ENCODE measurements at places on chromosomes 1 and 21.

DNA sequence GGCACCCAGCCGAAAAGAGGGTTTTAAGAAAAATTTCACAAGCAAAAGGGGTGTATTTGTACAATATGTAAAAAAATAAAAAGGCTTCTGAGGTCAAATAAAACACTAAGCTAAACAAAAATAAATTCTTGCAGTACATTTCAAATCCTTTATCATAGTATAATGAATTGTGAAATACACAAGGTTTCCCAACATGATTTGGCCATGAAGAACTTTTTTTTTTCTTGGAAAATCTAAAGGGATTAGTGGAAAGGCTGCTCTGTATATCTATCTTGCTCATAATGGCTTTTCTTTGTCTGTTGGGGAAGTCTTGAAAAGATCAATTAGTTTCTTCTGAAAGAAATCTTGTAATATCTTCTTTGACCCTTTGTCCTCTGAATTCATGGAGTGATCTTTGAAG, 593.4 kb downstream of the PLPP3 start:
- no peak for DNase-seq

- DNase-seq: no peak
Observed at GRCh38 chr1:41319106-41319755, 42.0 kb upstream of the FOXO6 start.

DNA sequence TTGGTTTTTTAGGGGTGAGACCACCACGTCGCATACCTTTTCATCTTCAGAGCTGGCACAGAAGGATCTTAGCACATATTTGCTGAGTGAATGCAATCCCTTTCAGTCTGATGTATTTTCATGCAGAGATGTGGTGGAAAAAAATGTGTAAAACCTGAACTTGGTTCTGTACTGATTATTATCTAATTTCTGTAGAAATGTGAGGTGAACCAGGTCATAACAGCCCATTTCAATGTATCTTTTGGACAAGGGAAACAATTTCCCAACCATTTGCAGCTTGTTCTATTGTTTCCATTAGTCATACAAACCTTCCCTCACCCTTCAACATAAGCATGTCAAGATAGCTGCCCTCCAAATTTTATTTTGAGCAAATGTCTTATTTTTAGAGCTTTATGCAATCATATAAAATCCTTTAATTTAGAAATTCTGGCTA, 46.8 kb upstream of the RUNX1 start:
- peak; percentile 16 for DNase-seq

- no peak for DNase-seq
Observed at GRCh38 chr1:151210830-151211229, 12.5 kb downstream of the PIP5K1A start.

DNA sequence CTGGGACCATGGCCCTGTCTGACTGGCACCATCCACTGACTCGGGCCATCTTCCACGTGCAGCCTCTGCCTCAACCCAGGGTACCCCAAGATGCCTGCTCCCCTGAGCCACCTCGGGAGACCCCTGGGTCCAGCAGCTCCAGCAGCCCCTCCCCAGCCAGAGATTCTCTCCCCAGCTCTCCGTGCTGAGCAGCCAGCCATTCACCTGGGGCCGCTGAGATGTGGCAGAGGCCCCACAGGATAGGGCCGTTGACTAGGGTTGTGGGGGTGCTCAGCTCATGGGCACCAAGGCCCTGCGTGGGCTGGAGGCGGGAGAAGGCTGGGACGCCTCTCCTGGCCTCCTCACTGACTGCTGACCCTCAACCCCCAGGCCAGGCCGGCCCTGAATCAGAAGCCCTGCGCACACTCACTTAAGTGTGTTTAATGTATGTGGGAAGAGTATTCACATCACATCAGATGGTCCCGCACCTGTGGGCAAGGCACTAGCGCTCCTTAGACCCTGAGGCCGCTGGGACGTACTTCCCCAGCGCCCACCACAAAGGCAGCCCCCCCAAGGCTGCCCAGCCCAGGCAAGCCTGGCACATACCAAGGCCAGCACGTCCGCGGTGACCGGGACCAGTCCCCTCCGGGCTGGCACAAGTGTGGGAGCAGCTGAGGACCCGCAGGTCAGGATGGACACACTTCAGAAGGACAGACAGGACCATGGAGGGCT, 27.8 kb downstream of the SLC19A1 start:
- no peak for DNase-seq

GRCh38 chr1:29119121-29119929, 4.4 kb downstream of the TMEM200B start:
- no peak for DNase-seq

DNA sequence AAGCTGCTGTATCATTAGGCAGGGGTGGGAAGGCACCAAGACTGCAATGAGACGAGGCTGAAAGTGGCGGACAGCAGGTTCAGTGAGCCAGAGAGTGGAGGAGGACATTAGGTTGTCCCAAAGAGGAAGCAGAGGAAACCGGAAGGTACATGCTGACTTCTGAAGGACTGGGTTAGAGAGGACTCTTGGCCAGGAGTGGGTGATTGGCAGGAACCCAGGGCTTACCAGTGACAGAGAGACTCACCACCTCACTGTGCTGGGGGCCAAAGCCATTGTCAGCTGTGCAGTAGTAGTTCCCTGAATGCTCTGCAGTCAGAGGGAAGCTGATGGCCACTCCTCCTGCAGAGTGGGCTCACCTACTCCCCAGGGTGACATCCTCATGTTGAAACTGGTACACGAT, 41.9 kb upstream of the FCRL4 start:
- no peak for DNase-seq
